EH (cell line): ENCODE measurements at places on chromosomes 2 and 18.

GRCh38 chr2:239938651-239939486 is 86.3 kb downstream of the NDUFA10 start:
- DNase-seq = no peak

- DNase-seq = peak; percentile 7
These were observed 159.3 kb upstream of the GULP1 start for GRCh38 chr2:188132385-188132784.

DNA sequence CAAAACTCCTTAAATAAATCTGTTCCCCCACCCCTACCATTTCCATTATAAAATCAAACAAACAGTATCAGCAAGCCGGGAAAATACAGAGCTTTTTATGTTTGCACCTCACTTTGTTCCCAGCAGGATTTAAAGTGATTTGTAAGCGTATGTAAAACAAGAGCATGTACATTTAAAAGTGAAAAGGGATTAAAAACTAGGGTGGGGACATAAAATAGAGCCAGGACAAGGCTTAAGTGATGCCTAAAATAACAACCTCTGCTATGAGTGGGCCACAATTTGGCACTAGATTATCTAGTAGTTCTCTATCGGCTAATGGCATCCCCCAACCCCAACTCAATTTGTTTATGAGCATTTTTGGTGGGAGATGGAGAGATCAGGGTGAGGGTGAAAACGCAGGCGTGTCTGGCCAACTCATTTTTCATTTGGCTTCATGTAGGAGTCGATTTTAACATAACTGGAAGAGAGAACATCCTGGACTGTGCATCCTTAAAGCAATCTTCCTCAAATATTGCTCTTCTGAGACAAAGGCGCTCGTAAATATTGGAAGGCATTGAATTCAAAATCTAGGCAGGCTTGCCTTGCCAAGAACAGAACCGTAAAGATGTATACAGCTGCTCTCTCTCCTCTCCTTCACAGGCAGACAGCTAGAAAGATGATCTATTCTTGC is 34.5 kb upstream of the TSPYL6 start:
- DNase-seq = no peak

DNA sequence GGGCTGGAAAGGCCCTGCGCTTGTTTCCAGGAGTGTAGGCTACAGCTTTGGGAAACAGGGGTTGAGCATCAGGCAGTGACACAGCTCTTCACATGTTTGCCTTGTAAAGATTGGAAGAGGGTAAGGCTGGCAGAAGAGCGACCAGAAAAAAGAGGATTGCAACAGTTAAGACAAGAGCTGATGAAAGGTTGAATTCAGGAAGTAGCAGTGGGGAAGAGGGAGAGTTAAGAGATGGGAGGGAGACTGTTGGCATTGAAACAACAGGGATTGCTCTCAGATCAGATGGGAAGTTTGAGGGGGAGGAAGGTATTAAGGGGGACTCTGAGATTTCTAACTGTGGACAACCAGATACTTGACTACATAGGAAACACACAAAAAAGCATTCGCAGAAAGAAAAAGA is 96.9 kb downstream of the CTAGE1 start:
- DNase-seq = no peak

DNA sequence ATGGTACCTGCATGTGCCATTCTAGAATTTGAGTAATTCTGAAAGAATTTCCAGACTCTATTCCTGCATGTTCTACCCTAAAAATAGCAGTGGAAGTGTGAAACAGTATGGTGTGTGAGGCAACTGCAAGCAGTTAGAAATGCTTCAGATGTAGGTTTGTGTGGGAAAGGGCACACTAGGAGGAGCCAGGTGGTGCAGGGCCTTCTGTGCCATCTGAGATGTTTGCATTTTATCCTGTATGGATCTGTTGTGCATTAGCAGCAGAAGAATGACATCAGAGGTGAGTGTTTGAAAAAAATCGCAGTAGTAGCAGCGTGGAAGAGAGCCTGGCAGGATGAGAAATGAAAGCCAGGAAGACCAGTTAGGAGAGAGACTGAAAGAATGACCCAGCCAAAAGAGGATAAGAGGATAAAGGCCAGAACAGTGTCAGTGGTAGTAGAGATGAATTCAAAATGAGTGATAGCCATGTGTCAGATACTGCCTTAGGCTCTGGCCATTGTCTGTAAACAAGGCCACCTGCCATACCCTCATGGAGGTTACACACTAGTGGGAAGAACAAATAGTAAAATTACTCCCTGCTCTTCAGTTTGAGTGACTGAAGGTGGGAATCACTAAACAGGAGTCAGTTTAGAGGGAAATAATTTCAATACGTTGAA is 142.2 kb downstream of the PKP4 start:
- peak; percentile 22 for DNase-seq

GRCh38 chr18:31267823-31268481 is 50.0 kb upstream of the DSG1 start:
- no peak for DNase-seq

DNA sequence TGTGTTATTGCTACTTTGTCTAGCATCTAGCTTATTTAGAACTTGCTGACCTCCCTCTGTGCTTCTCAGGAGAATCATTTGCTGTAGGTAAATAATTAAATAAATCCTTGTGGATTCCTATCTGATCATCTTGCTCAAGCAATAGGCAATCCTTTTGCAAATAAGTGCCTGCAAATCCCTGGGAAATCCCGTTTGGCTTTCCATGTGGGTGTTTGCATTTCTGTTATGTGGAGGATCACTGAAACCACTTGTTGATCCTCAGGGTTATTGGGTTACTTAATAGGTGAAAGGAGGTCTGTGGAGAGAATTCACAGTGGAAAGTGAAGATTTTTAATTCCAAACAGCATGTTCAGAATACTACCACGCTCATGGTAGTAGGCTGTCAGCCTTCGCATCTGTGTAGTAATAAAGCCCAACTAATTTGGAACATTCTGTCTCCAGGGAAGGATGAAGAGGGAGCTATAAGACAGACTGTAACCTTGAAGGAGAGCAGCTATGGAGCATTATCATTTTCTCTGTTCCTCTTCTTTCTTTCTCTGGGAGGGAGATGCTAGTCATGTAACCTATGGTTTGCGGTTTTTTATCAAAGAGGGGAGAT is 72.5 kb downstream of the GULP1 start:
- DNase-seq = no peak

- no peak for DNase-seq
These were observed 115.5 kb downstream of the MBD5 start for GRCh38 chr2:148136441-148136840.

DNA sequence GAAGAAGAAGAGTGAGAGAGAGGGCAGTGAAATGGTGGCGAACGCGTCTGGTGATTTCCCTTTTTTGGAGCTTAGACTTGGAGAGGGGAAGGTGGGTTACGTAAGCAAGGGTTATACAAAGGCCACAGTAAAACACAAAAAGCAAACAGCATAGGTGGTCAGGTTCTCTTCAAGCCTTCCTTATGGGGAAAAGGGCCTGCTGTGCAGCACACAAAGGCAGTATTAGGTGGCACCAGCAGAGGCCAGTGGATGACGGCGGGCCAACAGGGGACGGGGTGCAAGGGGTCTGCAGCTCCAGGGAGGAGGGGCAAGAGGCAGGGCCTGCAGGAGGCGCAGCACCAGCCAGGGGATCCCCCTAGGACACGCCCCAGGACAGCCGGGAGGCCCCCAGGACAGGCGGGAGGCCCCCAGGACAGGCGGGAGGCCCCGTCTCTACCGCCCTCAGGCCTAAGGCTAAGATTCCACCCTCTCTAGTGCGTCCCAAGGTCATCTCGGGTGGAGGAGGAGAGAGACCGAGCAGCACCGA is 32.6 kb upstream of the NPC1 start:
- DNase-seq = no peak

DNA sequence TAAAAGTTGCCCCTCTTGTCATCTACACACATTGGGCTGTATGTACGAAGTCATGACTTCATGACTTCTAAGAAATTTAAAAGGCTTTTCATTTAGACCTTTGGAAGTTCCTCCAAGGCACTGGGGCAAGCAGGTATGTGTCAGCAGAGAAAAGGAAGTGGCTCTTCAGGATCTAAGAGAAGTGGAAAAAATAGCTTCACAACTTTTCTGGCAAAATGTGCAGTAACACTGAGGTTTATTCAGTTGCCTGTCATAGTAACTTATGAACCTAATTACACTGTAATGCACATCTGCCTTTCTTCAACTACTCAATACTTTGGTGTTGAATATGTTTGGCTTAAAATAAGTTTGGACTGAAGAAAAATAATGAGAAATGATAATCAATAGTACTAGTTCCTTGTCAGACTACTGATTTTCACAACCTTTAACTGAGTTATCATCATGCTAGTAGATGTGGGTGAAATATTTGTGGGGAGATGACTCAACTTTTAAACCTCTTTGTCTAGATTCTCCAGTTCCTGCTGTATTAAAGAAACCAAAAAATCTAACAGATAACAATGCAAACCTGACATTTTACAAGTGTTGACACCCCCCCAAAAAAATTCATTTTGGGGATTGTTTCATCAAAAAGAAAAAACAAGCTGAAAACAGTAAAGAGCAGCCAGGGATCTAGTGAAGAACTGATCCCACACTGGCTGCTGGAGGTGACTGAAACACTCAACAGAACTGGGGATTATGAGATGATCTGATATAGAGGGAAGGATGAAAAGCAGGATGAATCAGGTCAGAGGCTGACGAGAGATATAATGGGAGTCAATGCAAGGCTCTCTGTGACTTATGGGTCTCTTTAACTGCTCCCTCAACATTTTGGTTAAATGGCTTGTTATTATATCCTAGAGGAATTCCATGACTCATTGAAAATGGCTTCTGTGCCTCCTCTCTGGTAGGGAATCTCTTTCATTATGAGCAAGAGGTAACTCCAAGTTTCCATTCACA is 84.6 kb downstream of the COLEC12 start:
- peak; percentile 94 for DNase-seq

DNA sequence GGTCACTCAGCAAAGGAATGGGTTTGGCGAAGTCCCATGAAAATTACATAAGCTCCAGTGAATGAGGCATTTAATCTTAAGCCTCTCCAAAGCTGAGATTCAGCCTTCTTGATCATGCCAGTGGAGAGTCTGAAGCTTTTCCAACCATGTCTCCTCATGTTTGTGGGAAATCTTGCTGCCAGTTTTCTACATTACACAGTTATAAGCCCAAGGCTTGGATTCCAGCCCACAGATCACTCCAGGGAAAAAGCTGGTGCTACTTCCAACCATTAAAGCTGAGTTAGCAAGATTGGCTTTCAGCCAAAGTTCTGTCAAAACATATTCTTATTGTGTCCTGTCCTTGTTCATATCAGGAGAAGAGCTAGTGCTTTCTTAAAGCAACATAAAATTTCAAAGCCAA is 293.8 kb downstream of the LRRTM4 start:
- no peak for DNase-seq

- DNase-seq = no peak
These were observed 55.7 kb upstream of the AMMECR1L start for GRCh38 chr2:127941461-127941860.

GRCh38 chr2:82525744-82526143 is 1933.3 kb downstream of the SUCLG1 start:
- no peak for DNase-seq

DNA sequence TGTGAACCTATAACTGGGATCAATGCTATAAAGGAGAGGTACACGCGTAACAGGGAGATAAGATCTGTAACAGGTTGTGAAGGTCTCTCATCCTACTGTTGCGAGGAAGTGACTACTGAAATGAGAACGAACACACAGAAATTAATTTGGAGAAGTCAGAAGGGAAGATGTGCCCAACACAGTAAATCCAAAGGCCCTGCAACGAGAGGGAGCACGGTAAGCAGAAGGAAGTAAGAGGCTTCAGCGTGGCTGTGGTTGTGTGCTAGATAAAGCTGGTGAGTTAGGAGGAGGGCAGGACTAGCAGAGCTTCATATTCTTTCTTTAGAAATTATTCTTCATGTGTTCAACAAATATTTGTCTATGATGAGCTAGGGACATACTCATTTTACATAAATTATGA is 2.5 kb upstream of the ATG16L1 start:
- no peak for DNase-seq

DNA sequence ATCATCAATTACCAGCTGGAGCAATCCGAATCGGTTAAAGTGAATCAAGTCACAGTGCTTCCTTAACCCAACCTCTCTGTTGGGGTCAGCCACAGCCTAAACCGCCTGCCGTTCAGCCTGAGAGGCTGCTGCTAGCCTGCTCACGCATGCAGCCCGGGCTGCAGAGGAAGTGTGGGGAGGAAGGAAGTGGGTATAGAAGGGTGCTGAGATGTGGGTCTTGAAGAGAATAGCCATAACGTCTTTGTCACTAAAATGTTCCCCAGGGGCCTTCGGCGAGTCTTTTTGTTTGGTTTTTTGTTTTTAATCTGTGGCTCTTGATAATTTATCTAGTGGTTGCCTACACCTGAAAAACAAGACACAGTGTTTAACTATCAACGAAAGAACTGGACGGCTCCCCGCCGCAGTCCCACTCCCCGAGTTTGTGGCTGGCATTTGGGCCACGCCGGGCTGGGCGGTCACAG is 496 bp upstream of the ITGA4 start:
- DNase-seq = peak; percentile 56

DNA sequence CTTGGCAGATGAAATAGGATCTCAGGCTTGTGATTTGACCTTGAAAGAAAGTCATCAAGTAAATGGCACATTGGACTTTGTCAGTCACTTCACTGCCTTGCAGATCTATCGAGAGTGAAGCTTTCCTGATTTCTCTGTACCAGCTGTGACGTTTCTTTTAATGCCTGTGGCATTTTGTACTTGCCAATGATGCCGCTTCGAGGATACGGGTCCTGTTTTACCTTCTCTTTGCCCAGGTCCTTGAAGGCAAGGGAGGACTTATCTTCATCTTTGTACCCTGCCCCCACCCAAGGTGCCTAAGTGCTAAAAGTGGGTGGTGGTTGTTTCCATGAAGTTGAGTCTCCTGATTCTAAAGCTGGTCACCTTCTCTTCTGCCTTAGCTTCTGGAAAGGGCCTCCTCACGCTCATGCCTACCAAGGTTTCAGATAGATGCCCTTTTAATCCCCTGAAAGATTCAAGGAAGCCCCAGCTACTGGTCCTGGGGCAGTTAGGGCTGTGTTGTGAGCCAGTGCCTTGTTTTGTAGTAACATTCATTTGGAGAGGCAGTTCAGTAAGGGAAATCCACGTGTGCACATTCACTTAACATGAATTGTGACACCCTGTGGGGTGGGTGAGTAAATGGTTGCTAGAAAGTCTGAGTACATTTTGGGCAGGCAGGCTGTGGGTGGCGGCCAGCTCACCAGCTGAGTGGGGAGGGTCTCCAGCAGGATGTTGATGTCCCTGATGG is 6.1 kb downstream of the LBH start:
- no peak for DNase-seq

- no peak for DNase-seq
These were observed 19.5 kb downstream of the DGUOK start for GRCh38 chr2:73946215-73946614.
